Stimulated activated memory B cell treated with anti-CD40 and anti-IgM and Interleukin-4, amounts not matched to agents 10 μg/mL and 1 μg/mL and 100 μg/mL, for 72 hours (primary cell): ENCODE measurements at places on chromosomes 11 and 22.

DNA sequence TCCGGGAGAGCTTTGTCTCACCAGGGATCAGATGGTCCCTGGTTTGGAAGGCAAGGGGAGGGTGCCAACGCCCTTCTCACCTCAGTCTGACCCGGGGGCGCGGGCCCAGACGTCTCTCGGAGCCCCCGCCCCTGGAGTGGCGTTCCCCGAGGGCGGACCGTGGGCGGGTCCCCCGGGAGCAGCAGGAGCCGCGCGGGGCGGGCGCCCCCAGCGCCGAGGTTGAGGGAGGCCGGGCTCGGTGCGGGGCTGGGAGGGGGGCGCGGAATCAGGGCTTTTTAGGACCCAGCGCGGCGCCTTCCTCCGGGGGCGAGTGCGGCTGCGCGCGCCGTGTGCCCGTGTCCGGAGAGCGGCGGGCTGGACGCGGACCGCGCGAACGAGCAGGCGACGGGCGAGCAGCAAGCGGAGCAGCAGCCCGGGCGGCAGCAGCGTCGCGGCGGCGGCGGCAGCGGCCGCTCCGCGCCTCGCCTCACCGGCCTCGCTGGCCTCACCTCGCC, at the start of gene KCNC1:
Gene KCNC1 (plus strand): TSS at position 364 of the 494 bp plus-strand sequence. CDS start 1,222 bp downstream, outside the sequence.
- no peak for ATAC-seq

- ATAC-seq: no peak
These were observed 2.9 kb upstream of the WDR74 start for GRCh38 chr11:62842171-62842741.

DNA sequence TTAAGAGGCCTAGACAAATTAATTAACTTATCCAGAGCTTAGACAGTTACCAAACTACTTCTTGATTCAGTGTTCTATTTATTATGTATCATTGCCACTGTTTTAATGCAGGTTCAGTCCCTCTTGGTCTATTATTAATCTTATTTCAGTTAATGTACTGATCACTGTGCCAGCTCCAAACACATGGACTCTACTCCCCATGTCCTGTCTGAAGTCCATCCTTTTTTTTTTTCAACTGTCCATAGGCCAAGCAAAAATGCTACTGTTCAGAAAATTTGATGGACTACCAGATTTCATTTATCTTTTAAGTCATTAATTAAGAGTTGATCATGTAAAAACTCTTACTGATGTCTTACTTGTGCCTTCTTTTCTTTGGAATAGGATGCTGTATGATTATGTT, 11.9 kb downstream of the POLD3 start:
- no peak for ATAC-seq

GRCh38 chr11:15745266-15745665, 611.1 kb downstream of the SOX6 start:
- ATAC-seq: no peak

- ATAC-seq: no peak
These were observed 1.9 kb upstream of the FAT3 start for GRCh38 chr11:92222701-92223100.
